DMS79 (cell line): ENCODE measurements at places on chromosomes 5 and 9.

DNA sequence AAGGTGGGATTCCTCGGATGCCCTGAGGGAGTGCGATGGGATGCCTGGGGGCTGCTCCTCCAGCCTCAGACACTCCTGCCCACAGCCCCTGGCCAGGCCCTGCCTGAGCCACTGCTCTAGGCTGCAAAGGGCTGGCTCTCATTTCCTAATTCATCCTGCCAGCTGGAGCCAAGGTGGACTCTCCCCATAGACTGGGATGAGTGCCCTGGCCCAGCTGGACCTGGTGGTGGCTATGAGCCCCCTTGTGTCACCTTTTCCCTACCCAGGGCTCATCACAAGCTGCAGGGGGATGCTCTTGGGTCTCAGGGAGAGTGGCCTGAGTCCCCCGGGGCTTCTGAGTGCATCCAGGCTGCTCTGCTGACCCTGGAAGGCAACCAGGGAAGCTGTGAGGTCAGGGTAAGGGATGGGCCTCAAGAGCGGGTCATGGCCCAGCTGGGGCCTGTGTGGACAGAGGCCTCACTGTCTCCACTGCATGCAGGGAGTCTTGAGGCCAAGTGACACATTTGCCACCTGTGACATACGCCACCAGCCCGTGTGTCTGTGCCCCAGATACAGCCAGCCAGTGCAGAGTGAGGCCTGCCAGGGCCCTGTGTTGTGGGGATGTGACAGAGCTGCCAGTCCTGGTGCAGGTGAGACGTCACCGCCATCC is 102.7 kb upstream of the IER5L start:
- DNase-seq = no peak

- DNase-seq = no peak
Observed at GRCh38 chr5:116388564-116389258, 185.9 kb downstream of the SEMA6A start.

GRCh38 chr5:140372971-140373487 is 13.0 kb downstream of the SLC4A9 start:
- no peak for DNase-seq

- no peak for DNase-seq
Observed at GRCh38 chr5:113427871-113428574, 6.8 kb downstream of the TSSK1B start.

DNA sequence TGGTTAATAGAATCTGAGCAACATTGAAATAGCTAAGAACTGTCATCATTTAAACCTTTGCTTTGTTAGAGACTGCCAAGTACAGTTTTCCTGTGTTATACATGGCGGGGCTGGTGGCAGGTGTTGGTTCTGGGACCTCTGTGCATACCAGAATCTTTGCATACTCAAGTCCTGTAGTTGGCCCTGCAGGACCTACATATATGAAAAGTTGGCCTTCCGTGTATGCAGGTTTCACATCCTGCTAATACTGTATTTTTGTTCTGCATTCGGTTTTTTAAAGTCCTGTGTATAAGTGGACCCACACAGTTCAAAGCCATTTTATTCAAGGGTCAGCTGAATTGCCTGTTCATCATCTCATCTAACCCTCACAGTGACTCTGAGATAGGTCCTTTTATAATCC is 36.4 kb downstream of the LARP1 start:
- DNase-seq = no peak

- no peak for DNase-seq
Observed at GRCh38 chr9:29001006-29001405, 1427.7 kb upstream of the C9orf72 start.

GRCh38 chr5:32505756-32506155 is 61.2 kb upstream of the ZFR start:
- no peak for DNase-seq

DNA sequence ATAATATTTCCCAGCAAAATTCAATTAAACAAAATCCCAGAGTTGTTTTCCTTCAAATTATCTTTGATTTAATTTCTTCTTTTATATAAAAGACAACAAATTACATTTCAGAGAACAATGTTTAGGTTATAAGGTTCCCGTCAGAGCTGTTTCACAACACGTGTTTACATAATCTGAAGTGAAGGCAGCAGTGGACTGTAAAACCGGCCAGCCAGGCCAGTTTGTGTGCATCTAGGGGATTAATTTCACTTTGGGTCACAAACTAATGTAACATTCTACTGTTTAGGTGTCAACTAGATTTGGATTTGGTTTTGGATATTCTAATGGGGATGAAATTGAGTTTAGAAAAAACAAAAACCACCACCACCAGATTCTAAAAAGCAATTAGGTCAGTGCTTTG is 86.5 kb upstream of the PLPP1 start:
- no peak for DNase-seq

DNA sequence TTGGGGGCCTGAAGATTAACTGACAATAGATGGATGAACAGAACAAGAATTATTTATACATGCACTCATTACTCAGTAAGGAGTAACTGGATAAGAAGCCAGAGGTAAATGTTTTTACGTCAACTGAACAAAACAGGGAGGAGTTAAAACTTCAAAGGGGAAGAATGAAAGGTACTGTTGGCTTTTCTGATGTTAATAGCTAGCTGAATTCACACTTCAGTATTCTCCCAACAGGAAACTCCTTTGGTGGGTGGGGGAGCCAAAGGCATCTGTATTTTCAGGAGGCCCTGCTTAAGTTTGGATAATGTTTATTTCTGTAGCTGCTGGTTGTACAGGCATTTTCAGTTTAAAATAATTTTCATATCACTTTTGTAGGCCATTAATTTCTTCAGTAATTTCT is 23.2 kb upstream of the RFK start:
- DNase-seq = no peak

DNA sequence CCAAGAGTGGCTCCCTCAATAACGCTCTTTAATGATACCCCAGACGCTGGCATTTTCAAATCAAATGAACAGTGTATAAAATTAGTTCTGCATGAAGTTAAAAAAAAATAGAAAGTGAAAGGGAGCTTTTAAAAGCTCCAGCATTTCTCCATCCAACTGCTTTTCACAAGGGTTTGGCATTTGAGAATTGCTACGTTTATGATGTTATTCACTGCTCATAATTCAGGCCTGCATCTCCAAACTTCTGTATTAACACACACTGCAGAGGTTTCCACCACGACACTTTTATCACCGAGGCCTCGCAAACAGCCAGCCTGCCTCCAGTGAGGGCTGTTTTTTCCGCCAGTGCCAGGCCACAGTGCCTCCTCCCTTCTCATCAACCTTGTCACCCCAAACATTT is 205.5 kb upstream of the EFNA5 start:
- DNase-seq = no peak

DNA sequence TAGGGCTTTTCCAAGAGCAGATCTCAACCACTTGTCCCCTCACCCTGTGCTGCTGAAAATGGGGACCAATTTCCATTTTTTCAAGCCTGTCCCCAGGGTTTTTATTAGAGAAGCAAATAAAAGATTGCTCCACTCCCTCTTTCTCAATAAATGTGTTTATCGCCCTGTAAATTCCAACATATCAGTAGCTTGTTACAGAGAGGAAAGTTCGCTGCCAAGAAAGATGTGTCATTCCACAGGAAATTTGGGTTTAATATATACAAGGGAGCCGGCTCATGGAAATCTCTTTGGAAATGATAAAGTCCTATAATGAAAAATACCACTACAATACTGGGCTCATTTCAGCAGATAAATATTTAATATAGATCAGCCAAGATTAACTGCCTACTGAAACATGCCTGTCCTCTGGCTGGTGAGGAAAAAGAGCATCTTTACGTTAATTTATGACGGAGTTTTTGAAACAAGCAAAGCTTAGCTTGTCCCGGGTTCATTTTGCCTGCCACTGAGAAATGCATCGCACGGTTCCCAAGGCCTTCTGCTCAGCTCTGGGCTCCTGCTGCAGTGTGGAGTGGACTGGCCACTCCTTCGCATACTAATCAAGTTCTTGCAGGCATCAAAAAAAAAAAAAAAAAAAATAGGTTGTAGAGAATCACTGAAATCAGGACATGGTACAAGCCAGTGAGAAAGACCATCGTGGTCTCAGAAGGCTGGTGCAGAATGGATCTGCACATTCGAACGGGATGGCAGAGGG is 84.5 kb downstream of the BRINP1 start:
- DNase-seq = no peak

DNA sequence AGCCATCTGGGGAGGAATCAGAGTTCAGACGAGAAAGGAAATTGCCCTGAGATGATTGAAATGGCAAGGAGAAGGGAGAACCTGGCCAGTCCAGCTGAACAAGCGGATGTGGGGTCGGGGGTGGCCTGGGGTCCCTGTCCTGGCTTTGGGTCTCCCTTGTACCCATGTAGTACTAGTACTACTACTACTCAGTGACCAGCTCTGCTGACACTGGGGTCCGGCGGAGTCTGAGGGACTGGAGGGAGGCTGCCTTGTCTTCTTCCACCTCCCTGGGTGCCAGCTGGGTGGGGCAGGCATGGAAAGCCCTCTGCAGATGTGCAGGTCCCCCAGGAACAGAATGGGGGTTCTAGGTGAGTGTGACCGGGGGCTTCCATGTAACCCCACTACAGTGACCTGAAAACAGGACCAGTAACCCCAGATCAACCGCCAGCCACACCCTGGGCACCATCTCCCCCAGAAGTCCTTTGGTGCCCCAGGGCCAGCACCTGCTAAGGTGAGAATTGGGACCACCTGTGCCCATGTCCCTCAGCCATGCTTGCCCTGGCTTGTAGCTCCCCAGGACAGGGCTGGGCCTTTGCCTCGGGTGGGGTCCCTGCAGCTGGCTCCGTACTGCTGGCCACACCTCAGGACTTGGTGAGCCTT is 89.1 kb upstream of the COL5A1 start:
- DNase-seq = no peak

DNA sequence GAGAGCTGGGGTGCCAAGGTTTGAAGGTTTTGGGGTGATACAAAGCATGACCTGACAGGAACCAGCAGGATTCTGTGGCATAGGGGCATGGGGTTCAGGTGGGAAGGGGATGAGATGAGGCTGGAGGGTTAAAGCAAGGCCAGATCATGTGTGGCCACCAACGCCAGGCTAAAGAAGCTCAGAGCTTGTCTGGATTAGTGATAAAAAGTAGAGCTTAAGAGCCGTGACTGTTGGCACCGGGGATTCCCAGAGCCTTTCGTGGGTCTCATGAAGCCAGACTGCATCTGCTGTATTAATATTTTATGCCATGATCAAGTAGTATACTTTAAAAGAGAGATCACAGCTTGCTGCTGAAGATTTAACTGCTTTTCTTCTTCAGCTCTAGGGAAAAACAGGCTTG is 8.5 kb upstream of the GSN start:
- no peak for DNase-seq

DNA sequence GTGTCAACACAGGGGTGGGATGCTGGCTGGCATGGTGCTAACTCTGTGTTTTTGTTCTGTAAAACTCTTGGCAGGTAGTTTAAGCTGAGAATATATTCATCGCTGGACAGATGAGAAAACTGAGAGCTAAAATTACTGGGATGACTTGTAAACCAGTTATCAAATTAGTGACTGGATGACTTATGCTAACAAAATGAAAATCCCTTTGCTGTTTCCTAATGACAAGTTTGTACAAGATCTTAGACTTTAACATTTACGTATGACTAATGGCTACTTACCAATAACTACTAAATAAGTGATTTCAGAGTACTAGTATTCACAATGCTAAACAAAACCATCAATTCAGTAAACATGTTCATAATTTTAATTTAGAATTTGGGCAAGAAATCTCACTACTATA is 854.8 kb upstream of the ARRDC3 start:
- DNase-seq = no peak

GRCh38 chr5:57316798-57317327 is 143.0 kb downstream of the GPBP1 start:
- DNase-seq = no peak

- no peak for DNase-seq
Observed at GRCh38 chr5:35356725-35357124, 126.4 kb upstream of the PRLR start.

DNA sequence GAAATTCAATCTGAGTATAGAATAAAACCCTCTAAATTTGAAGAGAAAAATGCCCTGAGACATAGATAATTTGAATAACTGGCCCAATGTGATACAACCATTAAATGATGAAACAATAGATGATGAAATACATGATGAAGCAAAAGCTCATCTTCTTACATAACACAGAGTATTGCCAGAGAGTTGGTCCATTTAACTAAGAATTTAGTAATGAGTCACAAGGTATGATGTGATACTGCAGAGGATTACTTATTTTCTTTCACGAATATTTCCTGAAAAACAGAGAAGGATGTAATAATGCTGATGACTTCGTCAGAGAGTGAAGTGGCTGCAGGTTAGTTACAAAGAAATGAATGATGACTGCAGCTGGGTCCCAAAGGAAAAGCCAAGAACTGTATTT is 379.3 kb downstream of the CDH12 start:
- DNase-seq = no peak

DNA sequence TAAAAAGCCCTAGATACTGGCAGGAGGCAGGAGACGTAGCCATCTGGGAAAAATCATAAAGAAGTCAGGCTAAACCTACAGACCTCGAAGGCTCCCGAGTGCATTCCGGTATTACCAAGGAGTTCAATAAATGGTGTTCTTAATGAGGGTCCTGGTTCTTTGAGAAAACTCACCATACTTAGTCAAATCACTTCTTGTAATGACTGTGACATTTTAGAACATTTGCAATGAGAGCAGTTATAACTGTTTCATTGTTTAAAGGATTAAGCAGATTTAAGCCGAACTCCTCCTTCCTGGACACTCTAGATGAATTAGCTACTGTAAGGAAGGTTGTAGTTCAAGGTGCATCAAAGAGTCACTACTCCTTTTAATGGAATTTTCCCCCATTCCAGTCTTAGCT is 67.8 kb downstream of the EFNA5 start:
- DNase-seq = no peak

- DNase-seq = no peak
Observed at GRCh38 chr9:79985772-79986171, 414.0 kb downstream of the TLE4 start.

- no peak for DNase-seq
Observed at GRCh38 chr9:132487980-132488535, 78.0 kb downstream of the CFAP77 start.

- DNase-seq = no peak
Observed at GRCh38 chr5:167511276-167511675, 780.2 kb upstream of the WWC1 start.

- DNase-seq = peak; percentile 72
Observed at GRCh38 chr9:93268551-93269314, 84.8 kb downstream of the WNK2 start.

- no peak for DNase-seq
Observed at GRCh38 chr5:673161-673830, 19.9 kb downstream of the TPPP start.

GRCh38 chr9:101455656-101456240 is 20.2 kb upstream of the ALDOB start:
- no peak for DNase-seq

DNA sequence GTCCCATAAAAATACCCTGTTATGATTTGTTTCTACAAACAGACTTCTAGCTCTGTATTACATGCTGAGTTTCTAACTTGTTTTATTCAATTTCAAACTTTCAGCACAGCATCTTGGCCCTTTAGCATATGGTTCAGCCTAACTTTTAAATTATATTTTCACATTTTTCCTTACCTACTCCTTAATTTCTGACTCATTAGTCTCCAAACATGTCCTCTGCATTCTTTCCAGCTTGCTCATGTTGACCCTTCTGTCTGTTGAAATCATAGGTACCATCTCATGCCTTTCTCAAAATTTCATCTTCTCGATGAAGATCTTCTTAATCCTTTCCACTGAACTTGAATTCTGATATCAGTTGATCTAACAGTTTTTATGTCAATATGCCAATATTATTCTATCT is 200.9 kb upstream of the RIOK2 start:
- DNase-seq = no peak
